A549 treated with GW870086 at 1 μM for 4 hours (cell line): ENCODE measurements at places on chromosomes 12 and 14. TPM values are rescaled to one million over a fixed set of nuclear protein-coding genes. Genes with fewer than 3 reads are reported as not detected.

The ALX1 gene
- 4.5 to 5.5 TPM (median 5.0 TPM) in 5 replicates for total RNA-seq

The BLOC1S1 gene
- total RNA-seq = 132 to 153 TPM (median 149 TPM) in 5 replicates

The ASCL1 gene
- total RNA-seq = 0.05 TPM in 1 of 5 replicates, not detected in the others

The RAD9B gene
- 0.09 to 0.61 TPM (median 0.29 TPM) in 5 replicates for total RNA-seq

The HOXC10 gene
- 2.1 to 4.3 TPM (median 2.5 TPM) in 5 replicates for total RNA-seq

The GALNT16 gene
- total RNA-seq = 2.5 to 3.8 TPM (median 3.6 TPM) in 5 replicates

The ALG10 gene
- 4.5 to 6.7 TPM (median 5.2 TPM) in 5 replicates for total RNA-seq

The ZC2HC1C gene
- total RNA-seq = 4.3 to 6.0 TPM (median 5.5 TPM) in 5 replicates

The GOLT1B gene
- 74.6 to 101 TPM (median 92.4 TPM) in 5 replicates for total RNA-seq

The ACOT6 gene
- not detected in 5 replicates for total RNA-seq

The TMEM63C gene
- total RNA-seq = 1.2 to 1.9 TPM (median 1.8 TPM) in 5 replicates

The MYH6 gene
- total RNA-seq = 0.02 to 0.03 TPM in 2 of 5 replicates, not detected in the others

The KRT74 gene
- not detected in 5 replicates for total RNA-seq

The SEC23A gene
- 59.8 to 88.0 TPM (median 84.4 TPM) in 5 replicates for total RNA-seq

The PAN2 gene
- total RNA-seq = 13.1 to 19.3 TPM (median 15.9 TPM) in 5 replicates

The MMP19 gene
- 0.16 to 0.49 TPM (median 0.32 TPM) in 5 replicates for total RNA-seq

The CEP170B gene
- total RNA-seq = 18.2 to 26.1 TPM (median 25.5 TPM) in 5 replicates

The PMCH gene
- total RNA-seq = not detected in 5 replicates

The ZFC3H1 gene
- total RNA-seq = 12.1 to 17.2 TPM (median 15.9 TPM) in 5 replicates

The CLEC2A gene
- not detected in 5 replicates for total RNA-seq

The AEBP2 gene
- total RNA-seq = 18.7 to 25.5 TPM (median 21.3 TPM) in 5 replicates

The CLEC4A gene
- total RNA-seq = 0.19 to 0.38 TPM in 2 of 5 replicates, not detected in the others

The EAPP gene
- 34.2 to 48.2 TPM (median 39.7 TPM) in 5 replicates for total RNA-seq

The ANO2 gene
- 0.05 TPM in 1 of 5 replicates, not detected in the others for total RNA-seq

The PZP gene
- not detected in 5 replicates for total RNA-seq

The ARHGEF25 gene
- 4.2 to 6.2 TPM (median 5.7 TPM) in 5 replicates for total RNA-seq

The ADAM20 gene
- not detected in 5 replicates for total RNA-seq

The GPD1 gene
- total RNA-seq = 0.11 to 0.35 TPM (median 0.19 TPM) in 5 replicates

The KRT5 gene
- 0.24 to 0.66 TPM (median 0.49 TPM) in 5 replicates for total RNA-seq

The FGF23 gene
- not detected in 5 replicates for total RNA-seq

The KLRD1 gene
- total RNA-seq = not detected in 5 replicates

The RNU4-1 gene
- not detected in 5 replicates for total RNA-seq

The GZMH gene
- total RNA-seq = not detected in 5 replicates

The SPIC gene
- not detected in 5 replicates for total RNA-seq

The NKX2-8 gene
- 1.6 to 4.2 TPM (median 3.2 TPM) in 5 replicates for total RNA-seq

The GPR84 gene
- not detected in 5 replicates for total RNA-seq

The SYNDIG1L gene
- total RNA-seq = not detected in 5 replicates

The PLEKHH1 gene
- total RNA-seq = 2.5 to 4.1 TPM (median 3.0 TPM) in 5 replicates

The DDN gene
- total RNA-seq = 0.48 to 0.78 TPM (median 0.74 TPM) in 5 replicates

The NRXN3 gene
- 0.74 to 0.89 TPM (median 0.87 TPM) in 5 replicates for total RNA-seq

The GPR135 gene
- 0.64 to 1.3 TPM (median 0.89 TPM) in 5 replicates for total RNA-seq

The ZNF664 gene
- total RNA-seq = 47.2 to 67.3 TPM (median 58.9 TPM) in 5 replicates

The KCNH5 gene
- not detected in 5 replicates for total RNA-seq

The TSPAN11 gene
- 0.09 to 0.20 TPM (median 0.16 TPM) in 5 replicates for total RNA-seq

The OR6C3 gene
- total RNA-seq = not detected in 5 replicates

The EML5 gene
- 0.38 to 0.59 TPM (median 0.53 TPM) in 5 replicates for total RNA-seq

The SRRM4 gene
- total RNA-seq = not detected in 5 replicates

The APOF gene
- not detected in 5 replicates for total RNA-seq
